ENCODE measurements at places on chromosomes 12 and 14. TPM values are rescaled to one million over a fixed set of nuclear protein-coding genes. Genes with fewer than 3 reads are reported as not detected.
A peak's percentile ranks its signal among the peaks of the same experiment; 100 is the strongest.

DNA sequence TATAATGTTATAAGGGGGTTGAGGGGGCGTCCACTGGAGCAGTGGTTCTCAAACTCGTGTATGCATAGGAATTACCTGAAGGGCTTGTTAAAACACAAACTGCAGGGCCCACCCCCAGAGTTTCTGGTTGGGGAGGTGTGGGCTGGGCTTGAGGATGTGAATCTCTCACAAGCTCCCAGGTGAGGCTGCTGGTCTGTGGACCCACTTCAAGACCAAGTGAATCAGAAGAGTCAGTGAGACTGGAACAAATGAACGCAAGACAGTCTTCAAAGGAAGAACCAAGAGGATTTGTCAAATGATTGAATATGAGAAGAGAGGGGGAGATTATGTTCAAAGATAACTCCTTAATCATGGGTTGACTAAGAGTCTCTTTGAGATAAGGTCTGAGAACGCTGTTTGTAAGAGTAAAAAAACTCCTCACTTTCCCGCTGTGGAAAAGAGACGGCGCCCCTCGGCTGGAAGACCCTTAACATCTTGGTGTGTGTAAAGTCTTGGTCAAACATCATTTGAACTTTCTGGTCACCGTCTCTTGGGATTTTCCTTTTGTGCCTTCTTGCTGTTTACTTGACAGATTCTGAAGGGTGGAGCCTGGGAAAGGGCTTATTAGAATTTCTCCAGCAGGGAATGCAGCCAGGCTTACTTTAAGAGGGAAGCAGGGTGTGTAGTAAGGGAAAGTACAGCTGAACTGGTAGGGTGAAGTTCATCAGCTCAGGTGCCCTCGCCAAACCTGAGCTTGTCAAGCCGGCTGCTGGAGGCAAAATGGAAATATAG, 5.3 kb upstream of the FOXN3 start:
- H3K4me1 ChIP-seq = peaks cover 35% of the 10 kb centered on the region
- H3K27ac ChIP-seq = no peak overlapping the region
- no peaks in the 10 kb centered on the region for H3K27me3 ChIP-seq
- H3K36me3 ChIP-seq = no peaks in the 10 kb centered on the region

CLEC2A gene
- not detected for total RNA-seq

DNA sequence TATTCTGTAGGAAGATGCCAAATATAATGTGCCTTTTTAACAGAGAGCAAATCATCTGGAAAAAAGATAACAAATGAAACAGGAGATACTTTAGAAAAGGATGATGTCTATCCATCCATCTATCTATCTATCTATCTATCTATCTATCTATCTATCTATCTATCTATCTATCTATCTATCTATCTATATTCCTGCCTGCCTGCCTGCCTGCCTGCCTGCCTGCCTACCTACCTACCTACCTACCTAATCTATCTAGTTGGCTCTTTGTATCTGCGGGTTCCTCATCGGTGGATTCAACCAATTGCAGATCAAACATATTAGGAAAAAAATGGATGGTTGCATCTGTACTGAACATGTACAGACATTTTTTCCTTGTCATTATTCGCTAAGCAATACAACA, 11.0 kb downstream of the PTPRB start:
- no peaks in the 10 kb centered on the region for H3K27me3 ChIP-seq
- H3K36me3 ChIP-seq = no peaks in the 10 kb centered on the region
- H3K4me1 ChIP-seq = no peaks in the 10 kb centered on the region
- no peak overlapping the region for H3K27ac ChIP-seq
- DNase-seq = no peak
- H3K4me3 ChIP-seq = no peak overlapping the region

DNA sequence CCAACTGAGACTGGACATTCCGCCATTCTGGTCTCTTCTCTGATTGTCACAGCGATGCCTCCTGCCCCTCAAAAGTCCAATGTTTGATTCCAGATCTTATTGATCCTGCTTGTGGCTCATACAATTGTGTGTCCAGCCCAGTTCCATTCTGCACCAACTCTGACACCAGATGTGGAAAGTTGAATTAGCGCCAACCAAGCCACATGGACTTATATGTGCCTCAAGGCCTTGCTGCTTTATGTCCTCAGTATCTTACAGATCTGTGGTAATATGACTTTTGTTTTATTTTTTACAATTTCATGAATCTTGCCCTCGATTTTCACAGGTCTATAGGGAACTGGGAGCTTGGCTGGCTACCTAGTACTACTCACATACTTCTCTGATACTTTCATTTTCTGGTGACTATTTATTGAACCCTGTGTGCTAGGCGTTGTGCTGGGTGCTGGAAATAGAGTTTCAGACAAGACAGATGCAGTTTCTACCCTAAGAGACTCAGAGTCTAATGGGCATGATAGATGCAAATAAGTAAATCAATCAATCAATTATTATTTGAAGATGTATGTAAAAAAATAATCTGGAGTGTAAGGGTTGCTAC, 472.0 kb downstream of the TMTC2 start:
- H3K4me3 ChIP-seq = no peak overlapping the region
- H3K27ac ChIP-seq = no peak overlapping the region
- no peaks in the 10 kb centered on the region for H3K27me3 ChIP-seq
- DNase-seq = no peak
- H3K36me3 ChIP-seq = no peaks in the 10 kb centered on the region

GRCh38 chr12:66620026-66620425, 58.9 kb downstream of the GRIP1 start:
- H3K4me3 ChIP-seq = no peak overlapping the region
- no peak overlapping the region for H3K27ac ChIP-seq
- no peak for DNase-seq
- no peaks in the 10 kb centered on the region for H3K4me1 ChIP-seq

GRCh38 chr14:79134361-79134760, 964.2 kb downstream of the NRXN3 start:
- H3K27me3 ChIP-seq = no peaks in the 10 kb centered on the region
- no peak overlapping the region for H3K4me3 ChIP-seq
- no peak overlapping the region for H3K27ac ChIP-seq
- DNase-seq = no peak
- H3K4me1 ChIP-seq = no peaks in the 10 kb centered on the region

- no peak overlapping the region for H3K4me3 ChIP-seq
- no peak overlapping the region for H3K27ac ChIP-seq
- H3K4me1 ChIP-seq = no peaks in the 10 kb centered on the region
- no peaks in the 10 kb centered on the region for H3K36me3 ChIP-seq
- DNase-seq = no peak
- no peaks in the 10 kb centered on the region for H3K27me3 ChIP-seq
These were observed 15.1 kb downstream of the EPYC start for GRCh38 chr12:90989686-90990111.

GRCh38 chr12:26196421-26196716, 996 bp downstream of the SSPN start:
- no peaks in the 10 kb centered on the region for H3K4me1 ChIP-seq
- H3K27me3 ChIP-seq = peaks cover 4% of the 10 kb centered on the region
- DNase-seq = no peak
- peak overlapping the region; percentile 76 for H3K27ac ChIP-seq

NPFF gene
- total RNA-seq = not detected

GALNT9 gene
- 0.26 TPM for total RNA-seq

CPNE6 gene
- not detected for total RNA-seq

DNA sequence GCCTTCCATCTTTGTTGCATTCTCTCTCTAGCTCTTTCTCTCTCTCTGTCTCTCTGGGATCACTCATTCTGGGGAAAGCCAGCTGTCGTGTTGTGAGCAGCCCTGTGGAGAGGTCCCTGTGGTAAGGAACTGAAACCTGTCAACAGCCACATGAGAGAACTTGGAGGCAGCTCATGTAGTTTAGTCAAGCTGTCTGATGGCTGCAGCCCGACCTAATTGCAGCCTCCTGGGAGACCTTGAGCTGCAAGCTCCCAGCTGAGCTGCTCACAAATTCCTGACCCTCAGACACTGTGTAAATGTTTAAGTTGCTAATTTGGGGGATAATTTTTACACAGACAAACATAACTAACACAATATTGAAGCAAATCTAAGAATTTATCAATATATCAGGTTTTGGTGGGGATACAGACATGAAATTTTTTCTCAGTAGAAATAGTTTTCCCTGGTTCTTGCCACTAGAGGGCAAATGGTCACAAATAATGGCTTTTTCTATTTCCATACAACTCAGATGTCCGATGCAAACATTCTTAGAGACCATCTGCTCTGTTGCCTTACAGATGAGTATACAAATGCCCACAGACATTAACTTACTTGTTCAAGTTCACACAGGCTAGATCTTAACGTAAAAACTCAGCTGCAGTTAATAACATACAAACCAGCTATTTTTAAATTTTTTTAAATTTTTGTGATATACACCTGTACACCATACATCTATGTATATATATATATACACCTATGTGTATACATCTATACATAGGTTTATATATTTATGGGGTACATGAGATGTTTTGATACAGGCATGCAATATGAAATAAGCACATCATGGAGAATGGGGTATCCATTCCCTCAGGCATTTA, 15.5 kb upstream of the KRR1 start:
- H3K4me1 ChIP-seq = no peaks in the 10 kb centered on the region
- H3K36me3 ChIP-seq = no peaks in the 10 kb centered on the region
- H3K4me3 ChIP-seq = no peak overlapping the region

All from upper lobe of left lung (tissue), 6 donors.